ENCODE measurements at places on chromosomes 16 and 17.

DNA sequence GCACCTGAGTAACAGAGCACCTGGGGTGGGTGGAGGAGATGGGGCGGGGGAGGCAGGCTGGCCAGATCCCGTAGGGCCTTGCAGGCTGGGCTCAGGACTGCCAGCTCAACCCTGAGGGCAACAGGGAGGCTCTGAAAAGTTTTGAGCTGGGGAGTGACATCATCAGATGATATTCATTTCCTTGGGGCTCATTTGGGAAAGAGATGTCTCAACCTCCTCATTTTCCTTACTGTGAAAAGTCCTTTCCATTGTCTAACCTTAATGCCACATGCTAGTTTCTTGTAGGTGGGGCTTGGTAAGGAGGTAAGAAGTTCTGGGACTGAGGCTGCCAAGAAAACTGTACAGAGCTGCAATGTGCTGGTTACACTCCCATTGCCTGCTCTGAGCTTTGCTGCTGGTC, 3.7 kb downstream of the TNS4 start:
- no peak for DNase-seq

DNA sequence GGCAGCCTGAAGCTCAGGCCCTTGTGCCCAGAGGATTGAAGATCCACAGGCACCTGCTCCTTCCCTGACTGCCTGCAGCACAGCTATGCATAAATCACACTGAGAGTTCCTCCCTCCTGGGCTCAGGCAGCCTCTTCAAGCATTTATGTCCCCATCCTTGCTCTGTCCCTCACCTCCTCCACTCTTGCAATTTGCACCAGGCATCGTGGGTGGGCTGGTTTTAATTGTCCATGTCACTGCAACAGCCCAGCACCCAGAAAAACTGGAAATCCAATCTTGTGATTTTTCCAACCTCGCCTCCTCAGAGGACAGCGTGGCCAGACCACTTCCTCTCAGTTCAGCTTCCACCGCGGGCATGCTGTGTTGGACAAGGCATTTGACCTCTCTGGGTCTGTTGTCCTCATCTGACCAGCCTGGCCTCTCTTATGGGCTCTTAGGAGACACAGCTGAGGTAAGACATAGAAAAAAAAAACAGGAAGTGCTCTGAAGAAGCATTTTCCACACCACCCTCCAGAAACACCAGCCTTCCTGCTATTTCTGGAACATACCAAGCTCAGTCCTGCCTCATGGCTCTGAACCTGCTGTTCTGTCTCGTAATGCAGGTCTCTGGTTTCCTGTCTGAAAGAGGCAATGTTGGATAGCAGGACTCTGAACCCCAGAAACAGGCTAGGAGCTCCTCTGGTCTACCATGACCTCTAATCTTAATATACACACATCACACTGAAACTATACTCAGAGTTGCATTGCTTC, 8.3 kb downstream of the TMEM114 start:
- no peak for DNase-seq

GRCh38 chr16:23478566-23478965, 25.6 kb upstream of the COG7 start:
- DNase-seq, result no peak

DNA sequence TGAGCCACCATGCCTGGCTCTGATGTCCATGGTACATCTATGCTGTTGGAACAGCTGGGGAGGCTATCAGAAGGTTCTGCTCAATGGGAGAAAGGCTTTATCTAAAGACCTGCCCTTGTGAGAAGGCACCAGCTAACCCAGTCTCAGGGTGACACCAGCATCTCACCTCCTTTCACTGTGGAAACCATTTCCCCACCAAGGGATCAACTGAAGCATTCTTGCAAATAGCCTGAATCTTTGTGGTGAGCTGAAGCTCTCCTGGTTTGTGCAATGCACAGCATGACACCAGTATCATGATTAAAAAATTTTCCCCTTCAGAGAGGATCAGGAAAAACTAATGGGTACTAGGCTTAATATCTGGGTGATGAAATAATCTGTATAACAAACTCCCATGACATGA, 5.1 kb downstream of the CCL18 start:
- DNase-seq, result no peak

GRCh38 chr16:89443727-89444084, 46.7 kb downstream of the ANKRD11 start:
- no peak for DNase-seq

DNA sequence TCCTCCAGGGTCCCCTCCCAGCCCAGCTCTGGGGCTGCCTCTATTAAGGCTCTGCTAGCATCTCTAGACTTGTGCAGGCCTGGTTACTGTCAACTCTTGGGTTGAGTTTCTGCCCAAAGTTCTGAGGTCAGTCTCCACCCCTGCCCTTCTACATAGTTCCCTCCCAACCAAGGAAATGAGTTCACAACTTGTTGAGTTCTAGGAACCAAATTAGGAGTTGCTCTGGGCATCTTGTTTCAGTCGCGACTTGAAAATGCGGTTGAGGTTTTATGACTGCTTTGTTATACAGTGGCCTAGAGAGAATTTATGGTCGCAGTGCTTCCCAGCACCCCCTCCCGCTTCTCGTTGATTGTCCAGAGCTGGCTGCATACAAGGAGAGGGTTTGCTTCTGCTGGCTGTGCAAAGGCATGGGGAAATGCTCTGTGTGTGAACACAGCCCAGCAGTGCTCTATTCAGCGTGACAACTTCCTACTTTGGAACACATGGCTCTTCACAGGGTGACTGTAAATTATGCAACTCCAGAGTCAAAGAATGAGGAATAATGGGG, 20.2 kb downstream of the GNAO1 start:
- no peak for DNase-seq

- no peak for DNase-seq
These were observed 130.0 kb downstream of the KCNJ12 start for GRCh38 chr17:21505819-21506815.

- DNase-seq, result no peak
These were observed 264.6 kb upstream of the KCNJ16 start for GRCh38 chr17:69810326-69810965.

- DNase-seq, result no peak
These were observed 33.4 kb downstream of the ACSM2A start for GRCh38 chr16:20484726-20485125.

- no peak for DNase-seq
These were observed 4.3 kb upstream of the C16orf95 start for GRCh38 chr16:87321336-87322107.

DNA sequence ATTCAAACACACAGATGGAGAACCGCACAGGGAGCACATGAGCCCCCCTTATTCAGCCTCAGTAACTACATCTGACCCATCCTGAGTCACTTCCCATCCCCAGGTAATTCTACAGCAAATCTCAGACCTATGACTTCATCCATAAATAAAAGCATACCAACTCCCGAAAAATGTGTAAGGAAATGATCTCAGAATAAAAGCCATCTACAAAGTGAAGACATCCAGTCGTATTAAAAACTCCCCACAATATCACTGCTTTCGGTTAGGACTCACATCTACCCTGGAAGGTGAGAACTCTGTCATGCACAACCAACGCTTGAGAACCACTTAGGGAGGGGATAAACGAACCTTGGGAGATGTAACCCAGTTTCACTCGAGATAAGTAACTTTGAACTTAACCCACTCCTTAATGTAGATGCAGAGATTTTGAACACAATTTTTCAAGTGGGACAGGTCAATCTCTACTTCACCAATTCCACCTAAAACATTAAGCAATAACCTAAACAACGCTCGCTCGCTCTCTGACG, 1.3 kb downstream of the USP36 start:
- no peak for DNase-seq

DNA sequence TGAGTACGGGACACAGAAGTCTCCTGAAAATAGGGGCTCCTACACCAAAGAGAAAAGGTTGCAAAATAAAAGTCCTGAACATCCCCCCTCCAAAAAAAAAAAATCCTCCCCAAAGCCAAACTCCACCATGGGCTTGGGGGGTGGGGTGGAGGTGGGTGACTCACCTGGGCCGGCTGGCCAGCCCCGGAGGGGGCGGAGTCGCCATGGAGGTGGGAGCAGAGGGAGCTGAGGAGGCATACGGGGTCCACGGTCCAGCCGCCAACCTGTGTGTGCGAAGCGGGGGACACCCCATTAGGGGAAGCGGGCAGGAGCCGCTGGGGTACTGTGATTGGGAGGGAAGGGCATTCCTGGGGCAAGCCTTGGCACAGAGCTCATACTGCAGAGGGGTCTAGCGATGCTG, 31.0 kb downstream of the SRCIN1 start:
- no peak for DNase-seq

DNA sequence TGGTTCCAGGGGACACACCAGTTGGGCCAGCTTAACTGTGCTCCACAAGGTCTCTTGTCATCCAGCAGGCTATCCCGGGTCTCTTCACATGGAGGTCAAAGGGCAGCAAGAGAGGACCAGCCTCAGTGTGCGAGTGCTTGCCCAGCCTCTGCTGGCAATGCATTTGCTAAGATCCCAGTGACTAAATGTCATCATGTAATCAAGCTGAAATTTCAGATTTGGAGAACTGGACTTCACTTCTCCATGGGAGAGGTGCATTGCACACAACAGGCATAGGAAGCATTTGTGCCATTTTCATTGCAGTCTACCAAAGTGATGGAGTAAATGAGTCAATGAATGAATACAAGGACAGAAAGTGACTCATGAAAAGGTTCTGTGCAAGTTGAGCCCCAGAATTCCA, 51.2 kb upstream of the KDM8 start:
- DNase-seq, result no peak

GRCh38 chr17:14297161-14297851, 3.6 kb upstream of the HS3ST3B1 start:
- DNase-seq, result peak; percentile 62

- DNase-seq, result no peak
These were observed 277.7 kb downstream of the UTP18 start for GRCh38 chr17:51537996-51538550.

GRCh38 chr16:50960517-50961202, 190.4 kb downstream of the SALL1 start:
- no peak for DNase-seq

DNA sequence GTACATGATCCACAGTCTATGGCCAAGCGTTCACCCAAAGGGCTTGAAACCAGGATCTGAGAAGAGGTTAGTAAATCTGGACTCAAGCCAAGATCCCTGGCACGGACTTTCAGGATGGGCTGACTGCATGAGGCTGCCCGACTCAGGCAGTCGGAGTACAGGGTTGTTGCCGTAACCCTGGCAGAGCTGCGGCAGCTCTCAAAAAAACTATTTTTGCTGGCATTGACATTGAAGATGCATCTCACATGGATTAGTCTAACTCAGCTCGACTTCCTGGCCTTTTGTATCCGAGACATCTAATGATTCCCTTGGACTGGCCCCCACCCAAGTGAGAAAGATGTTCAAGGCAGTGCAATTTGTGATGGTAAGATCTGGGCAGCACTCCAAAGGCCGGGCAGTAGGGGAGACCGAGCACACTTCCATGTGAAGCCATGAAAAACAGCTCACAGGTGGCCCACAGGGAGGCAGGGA, 6.2 kb downstream of the SLC47A1 start:
- DNase-seq, result no peak
